ENCODE measurements at places on chromosomes 4 and X.

DNA sequence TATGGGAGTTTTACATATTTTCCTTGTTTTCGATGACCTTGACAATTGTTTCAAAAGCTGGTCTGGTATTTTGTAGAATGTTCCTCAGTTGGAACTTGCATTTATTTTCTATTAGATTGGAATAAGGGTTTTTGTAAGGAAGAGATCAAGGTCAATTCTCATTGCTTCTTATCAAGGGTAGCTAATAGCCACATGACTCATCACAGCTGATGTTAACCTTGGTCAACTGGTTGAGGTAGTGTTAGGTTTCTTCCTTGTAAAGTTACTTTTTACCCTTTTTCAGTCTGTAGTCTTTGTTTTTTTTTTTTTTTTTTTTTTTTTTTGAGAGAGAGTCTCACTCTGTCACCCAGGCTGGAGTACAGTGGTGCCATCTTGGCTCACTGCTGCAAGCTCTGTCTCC is 257.2 kb downstream of the SNCA start:
- DNase-seq, result no peak

- DNase-seq, result no peak
These were observed 69.9 kb upstream of the TNIP3 start for GRCh38 chr4:121233982-121234381.

DNA sequence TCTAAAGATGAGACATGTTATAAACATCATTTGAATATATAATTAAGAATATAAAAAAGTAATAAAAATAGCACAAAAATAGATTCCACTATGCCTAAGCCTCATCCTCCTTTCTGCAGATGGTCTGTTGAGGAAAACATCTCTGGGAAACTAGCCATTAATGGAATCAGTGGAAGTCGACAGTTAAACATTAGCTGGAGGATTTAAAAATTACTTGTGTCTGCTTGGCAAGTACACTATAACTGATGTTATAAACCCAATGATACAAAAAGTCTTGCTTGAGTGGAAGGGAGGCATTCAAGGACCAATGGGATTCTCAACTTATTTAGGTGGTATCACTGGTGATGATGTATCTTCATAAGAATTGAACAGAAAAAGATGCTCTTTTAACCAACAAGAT is 1598.3 kb downstream of the PCDH18 start:
- DNase-seq, result no peak

GRCh38 chr4:175407926-175408325 is 404.1 kb downstream of the GPM6A start:
- no peak for DNase-seq

- DNase-seq, result no peak
These were observed 168.9 kb upstream of the ATOH1 start for GRCh38 chr4:93659629-93660028.

- no peak for DNase-seq
These were observed 25.1 kb upstream of the MXD4 start for GRCh38 chr4:2286904-2287593.
